ENCODE measurements at places on chromosomes 2 and 18. TPM values are rescaled to one million over a fixed set of nuclear protein-coding genes. Genes with fewer than 3 reads are reported as not detected.

- no peaks in the 10 kb centered on the region for H3K27me3 ChIP-seq
- H3K4me3 ChIP-seq: no peak overlapping the region
- H3K4me1 ChIP-seq: no peaks in the 10 kb centered on the region
- no peaks in the 10 kb centered on the region for H3K36me3 ChIP-seq
Observed at GRCh38 chr2:205324355-205324754, 357.9 kb upstream of the NRP2 start.

The ESCO1 gene
- total RNA-seq: 22.7 TPM

The INPP5D gene
- 40.4 TPM for total RNA-seq

DNA sequence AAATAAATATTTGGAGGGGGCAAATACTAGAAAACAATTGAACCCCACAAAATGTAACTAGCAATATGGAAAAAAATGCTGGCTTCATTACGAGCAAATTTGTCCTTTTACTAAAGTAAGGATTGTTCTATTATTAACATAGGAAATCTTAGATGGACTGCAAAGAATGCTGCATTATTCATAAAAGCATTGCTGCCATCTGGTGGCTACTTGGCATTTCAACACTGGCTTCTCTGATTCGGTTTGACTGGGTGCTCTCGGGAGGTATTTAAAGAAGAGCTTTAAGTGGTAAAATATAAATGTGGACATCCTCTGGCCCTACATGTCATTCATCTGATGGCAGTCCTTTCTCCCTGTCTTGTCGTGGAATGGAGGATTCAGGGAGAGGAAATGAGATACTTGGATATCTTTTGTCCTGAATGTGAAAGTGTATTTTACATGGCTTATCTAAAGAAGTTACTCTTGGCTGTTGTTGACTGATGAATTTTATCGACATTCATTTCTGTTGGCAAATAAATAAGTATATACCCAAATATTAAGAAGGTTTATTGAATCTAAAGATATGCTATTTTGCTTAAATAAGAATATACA, 130.2 kb downstream of the ARHGAP15 start:
- no peak overlapping the region for H3K4me3 ChIP-seq
- H3K4me1 ChIP-seq: no peaks in the 10 kb centered on the region
- peak; percentile 66 for DNase-seq

The ANKRD30B gene
- 0.79 TPM for total RNA-seq

GRCh38 chr2:231526341-231527090, 3.7 kb downstream of the NMUR1 start:
- no peak overlapping the region for H3K4me3 ChIP-seq
- H3K27me3 ChIP-seq: peaks cover 17% of the 10 kb centered on the region
- H3K36me3 ChIP-seq: no peaks in the 10 kb centered on the region
- no peak overlapping the region for H3K27ac ChIP-seq
